Left kidney (tissue), 8 donors: ENCODE measurements at places on chromosomes 16 and 17. TPM values are rescaled to one million over a fixed set of nuclear protein-coding genes. Genes with fewer than 3 reads are reported as not detected.

- no peak for DNase-seq
Measured at GRCh38 chr17:22517716-22518115, 825.4 kb downstream of the KCNJ18 start.

DNA sequence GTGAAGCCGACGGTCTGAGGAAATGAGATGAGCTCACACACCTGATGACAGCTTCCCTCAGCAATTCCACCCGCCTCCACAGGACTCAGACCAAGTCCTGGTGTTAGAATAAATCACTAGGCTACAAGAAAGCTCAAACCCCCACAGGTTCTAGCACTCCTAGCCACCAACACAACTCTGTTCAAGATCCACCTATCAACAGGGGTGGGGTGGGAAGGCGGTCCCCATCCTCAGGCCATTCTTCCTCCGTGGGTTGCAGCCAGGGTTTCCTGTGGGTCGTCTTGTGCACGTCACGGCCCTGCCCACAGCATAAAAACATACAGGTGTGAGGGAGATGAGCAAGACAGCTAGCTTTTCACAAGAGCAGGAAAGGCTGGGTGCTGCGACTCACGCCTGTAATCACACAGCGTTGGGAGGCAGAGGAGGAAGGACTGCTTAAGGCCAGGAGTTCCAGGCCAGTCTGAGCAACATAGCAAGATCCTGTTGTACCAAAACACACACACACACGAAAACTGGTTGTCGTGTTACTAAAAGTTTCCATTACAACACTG is 81.1 kb downstream of the ANKRD11 start:
- DNase-seq = no peak

DNA sequence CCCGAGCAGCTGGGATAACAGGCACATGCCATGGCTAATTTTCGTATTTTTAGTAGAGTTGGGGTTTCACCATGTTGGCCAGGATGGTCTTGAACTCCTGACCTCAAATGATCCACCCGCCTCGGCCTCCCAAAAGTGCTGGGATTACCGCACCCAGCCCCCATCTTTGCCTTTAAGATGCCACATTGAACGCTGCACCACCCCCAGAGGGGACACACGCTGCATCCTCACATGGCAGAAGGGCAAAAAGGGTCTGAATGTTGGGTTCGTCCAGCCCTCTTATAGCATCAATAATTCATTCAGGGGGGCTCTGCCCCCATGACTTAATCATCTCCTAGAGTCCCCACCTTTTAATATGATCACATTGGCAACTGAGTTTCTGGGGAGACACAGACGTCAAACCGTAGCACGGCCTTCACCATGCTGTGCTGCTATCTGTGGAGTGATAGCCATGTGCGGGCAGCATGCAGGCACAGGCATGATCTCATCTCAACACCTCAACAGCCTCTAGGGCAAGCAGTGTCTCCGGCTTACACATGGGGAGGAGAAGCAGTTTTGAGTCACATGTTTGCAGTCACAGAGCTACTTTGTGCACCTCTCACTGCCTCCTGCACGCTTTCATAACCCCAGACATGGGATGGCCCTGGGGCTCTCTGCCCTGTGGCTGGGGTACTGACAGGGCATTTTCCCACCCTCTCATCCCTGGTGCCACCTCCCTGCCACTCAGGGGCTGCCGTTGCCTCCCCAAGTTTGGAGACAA is 30.0 kb downstream of the IL21R start:
- DNase-seq = no peak

DNA sequence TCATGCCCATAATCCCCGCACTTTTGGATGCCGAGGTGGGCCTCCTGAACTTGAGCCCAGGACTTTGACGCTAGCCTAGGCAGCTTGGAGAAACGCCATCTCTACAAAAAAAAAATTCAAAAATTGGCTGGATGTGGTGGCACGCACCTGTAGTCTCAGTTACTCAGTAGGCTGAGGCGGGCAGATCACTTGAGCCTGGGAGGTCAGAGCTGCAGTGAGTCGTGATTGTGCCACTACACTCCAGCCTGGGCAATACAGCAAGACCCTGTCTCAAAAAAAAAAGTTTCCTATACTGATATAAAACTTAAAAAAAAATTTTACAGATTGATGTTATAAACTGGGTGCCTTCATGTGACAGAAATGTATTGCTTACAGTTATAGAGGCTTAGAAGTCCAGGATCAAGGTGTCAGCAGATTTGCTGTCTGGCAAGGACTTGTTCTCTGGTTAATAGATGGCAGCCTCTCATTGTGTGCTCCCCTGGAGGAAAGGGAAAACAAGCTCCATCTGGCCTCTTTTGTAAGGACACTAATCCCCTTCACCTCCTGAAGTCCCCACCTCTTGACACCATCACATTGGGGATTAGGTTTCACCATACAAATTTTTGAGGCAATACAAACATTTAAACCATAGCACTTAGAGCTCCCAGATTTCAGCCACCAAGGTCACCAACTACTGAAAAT is 8.5 kb upstream of the CES3 start:
- DNase-seq = no peak

GRCh38 chr17:38706505-38707216 is 1.6 kb downstream of the MLLT6 start:
- DNase-seq = no peak

DNA sequence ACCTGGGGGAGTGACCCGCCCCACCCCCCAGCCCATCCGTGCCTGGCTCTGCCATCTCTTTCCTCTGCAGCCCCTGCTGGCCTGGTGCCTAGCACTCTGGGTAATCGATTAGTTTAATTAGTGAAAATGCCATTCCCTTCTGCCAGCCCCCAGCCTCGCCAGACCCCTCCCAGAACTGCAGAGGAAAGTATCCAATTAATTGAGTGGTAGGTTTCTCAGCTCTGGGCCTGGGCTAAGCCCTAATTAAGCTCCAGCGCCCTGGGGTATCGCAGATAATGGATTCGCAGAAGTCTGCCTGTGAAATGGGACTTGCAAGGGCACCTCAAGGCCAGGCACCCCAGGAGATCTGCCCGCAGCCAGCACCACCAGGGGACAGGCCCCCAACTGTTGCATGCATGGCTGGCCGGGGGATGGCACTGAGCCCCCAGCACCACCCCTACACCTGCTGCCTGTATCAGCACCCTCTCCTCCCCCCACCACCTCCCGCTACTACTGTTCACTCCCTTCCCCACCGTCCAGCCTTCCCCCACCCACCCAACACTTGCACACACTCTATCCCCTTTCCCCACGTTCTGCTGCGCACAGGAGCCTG is 19.7 kb upstream of the SPPL2C start:
- no peak for DNase-seq

DNA sequence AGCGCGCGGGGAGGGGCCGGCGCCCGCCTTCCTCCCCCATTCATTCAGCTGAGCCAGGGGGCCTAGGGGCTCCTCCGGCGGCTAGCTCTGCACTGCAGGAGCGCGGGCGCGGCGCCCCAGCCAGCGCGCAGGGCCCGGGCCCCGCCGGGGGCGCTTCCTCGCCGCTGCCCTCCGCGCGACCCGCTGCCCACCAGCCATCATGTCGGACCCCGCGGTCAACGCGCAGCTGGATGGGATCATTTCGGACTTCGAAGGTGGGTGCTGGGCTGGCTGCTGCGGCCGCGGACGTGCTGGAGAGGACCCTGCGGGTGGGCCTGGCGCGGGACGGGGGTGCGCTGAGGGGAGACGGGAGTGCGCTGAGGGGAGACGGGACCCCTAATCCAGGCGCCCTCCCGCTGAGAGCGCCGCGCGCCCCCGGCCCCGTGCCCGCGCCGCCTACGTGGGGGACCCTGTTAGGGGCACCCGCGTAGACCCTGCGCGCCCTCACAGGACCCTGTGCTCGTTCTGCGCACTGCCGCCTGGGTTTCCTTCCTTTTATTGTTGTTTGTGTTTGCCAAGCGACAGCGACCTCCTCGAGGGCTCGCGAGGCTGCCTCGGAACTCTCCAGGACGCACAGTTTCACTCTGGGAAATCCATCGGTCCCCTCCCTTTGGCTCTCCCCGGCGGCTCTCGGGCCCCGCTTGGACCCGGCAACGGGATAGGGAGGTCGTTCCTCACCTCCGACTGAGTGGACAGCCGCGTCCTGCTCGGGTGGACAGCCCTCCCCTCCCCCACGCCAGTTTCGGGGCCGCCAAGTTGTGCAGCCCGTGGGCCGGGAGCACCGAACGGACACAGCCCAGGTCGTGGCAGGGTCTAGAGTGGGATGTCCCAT is 232.8 kb downstream of the SEC14L1 start:
- DNase-seq = no peak

- peak; percentile 50 for DNase-seq
Measured at GRCh38 chr16:2777903-2778629, 986 bp upstream of the ELOB start.

DNA sequence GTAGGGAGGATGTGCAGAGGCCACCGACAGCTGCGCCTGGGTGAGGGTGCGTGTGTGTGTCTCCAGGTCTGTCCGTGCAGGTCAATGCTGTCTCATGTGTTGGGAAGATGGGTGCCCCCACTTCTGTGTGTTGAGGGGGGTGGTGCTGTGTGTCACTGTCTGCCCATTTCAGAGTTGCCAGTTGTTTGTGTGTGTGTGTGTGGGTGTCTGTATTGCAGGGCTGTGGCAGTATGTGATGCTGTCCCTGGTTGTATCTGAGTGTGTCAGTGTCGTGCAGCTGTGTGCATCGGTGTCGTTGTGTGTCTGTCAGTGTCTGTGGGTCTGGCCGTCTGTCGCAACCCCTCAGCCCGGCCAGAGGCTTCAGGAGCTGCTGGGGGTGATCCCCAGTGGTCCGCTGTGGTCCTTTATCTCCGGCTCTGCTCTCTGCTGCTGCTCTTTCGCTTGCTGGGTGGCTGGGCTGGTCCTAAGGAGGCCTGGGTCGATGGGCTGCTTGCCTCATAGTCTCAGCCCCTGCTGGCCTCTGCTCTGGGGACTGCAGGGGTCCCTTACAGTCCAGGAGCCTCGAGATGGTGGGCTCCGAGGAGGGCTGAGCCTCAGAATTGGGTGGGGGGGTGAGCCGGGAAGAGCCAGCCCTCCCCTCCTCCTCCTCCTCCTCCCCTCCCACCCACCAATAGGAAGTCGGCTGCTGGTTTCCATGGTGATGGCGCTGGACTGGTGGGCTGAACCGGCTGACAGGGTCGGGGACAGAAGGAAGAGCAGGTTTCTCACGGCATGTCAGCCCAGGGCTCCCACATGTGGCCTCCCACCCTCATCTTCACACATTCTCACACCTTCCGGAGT is at the start of gene TSPOAP1:
TSPOAP1 (minus strand) TSS at position 601 of the 840 bp plus-strand sequence. CDS start 875 bp downstream, outside the sequence.
- peak; percentile 51 for DNase-seq

GRCh38 chr17:80968602-80969029 is 23.0 kb upstream of the CHMP6 start:
- no peak for DNase-seq

The CACNG1 gene
- not detected for polyA plus RNA-seq

The RNF227 gene
- polyA plus RNA-seq = 4.5 TPM

The TEKT5 gene
- not detected for polyA plus RNA-seq

The CD300H gene
- not detected for polyA plus RNA-seq

The TMEM100 gene
- 61.9 TPM for polyA plus RNA-seq

The KDM6B gene
- polyA plus RNA-seq = 20.5 TPM
